ENCODE measurements at places on chromosomes 1 and 21. TPM values are rescaled to one million over a fixed set of nuclear protein-coding genes. Genes with fewer than 3 reads are reported as not detected.

RGS4 gene
- 11.7 TPM for polyA plus RNA-seq

DDAH1 gene
- 143 TPM for polyA plus RNA-seq

TMPRSS3 gene
- polyA plus RNA-seq: 2.2 TPM

FAM72D gene
- polyA plus RNA-seq: 4.7 TPM

DENND2D gene
- polyA plus RNA-seq: 17.8 TPM

RGS8 gene
- not detected for polyA plus RNA-seq

REN gene
- 133 TPM for polyA plus RNA-seq

DIO1 gene
- polyA plus RNA-seq: 6.0 TPM

GPA33 gene
- 1.3 TPM for polyA plus RNA-seq

FOXD3 gene
- polyA plus RNA-seq: 0.23 TPM

NUDT17 gene
- 7.0 TPM for polyA plus RNA-seq

OR2T35 gene
- not detected for polyA plus RNA-seq

COG2 gene
- 33.3 TPM for polyA plus RNA-seq

LRRC3 gene
- polyA plus RNA-seq: 4.3 TPM

TIE1 gene
- polyA plus RNA-seq: 59.1 TPM

NEXN gene
- 13.0 TPM for polyA plus RNA-seq

AQP10 gene
- 0.10 TPM for polyA plus RNA-seq

SYCP1 gene
- 0.11 TPM for polyA plus RNA-seq

SPATA21 gene
- polyA plus RNA-seq: not detected

TMEM240 gene
- 4.9 TPM for polyA plus RNA-seq

UBQLN4 gene
- 48.6 TPM for polyA plus RNA-seq

TNFSF4 gene
- polyA plus RNA-seq: 2.4 TPM

ANKRD45 gene
- polyA plus RNA-seq: 6.3 TPM

KLHDC9 gene
- polyA plus RNA-seq: 19.9 TPM

YOD1 gene
- polyA plus RNA-seq: 17.3 TPM

PODN gene
- 2.1 TPM for polyA plus RNA-seq

FCRL1 gene
- 0.20 TPM for polyA plus RNA-seq

CLIC4 gene
- 222 TPM for polyA plus RNA-seq

KRTAP19-1 gene
- not detected for polyA plus RNA-seq

KCNA2 gene
- 0.82 TPM for polyA plus RNA-seq

NIBAN1 gene
- 4.1 TPM for polyA plus RNA-seq

TGFB2 gene
- 17.1 TPM for polyA plus RNA-seq
